Activated CD4-positive, alpha-beta T cell treated with anti-CD3 and anti-CD28 coated beads, Interleukin-2, amount 50 U/mL, for 4 hours (primary cell): ENCODE measurements at places on chromosomes 6 and 20.

GRCh38 chr20:24936526-24937407, 12.3 kb upstream of the CST7 start:
- DNase-seq: no peak

DNA sequence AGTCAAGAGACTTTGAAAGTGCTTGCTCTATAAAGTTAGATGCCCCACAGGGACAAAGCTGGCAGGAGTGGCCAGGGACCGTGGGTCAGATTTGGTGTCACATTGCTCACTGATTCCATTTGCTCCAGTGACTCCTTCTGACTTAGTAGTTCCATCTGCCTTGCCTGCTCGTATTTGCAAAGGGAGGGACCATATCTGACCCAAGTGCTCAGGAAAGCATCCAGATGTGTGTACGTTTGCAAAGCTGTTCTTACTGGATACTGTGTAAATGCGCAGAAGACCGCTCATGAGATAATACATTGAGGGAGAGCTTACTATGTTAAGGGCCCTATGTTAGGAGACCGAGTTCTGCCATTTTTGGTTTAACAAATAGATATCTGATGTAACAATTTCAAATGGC, 21.2 kb upstream of the CCN6 start:
- no peak for DNase-seq

- DNase-seq: no peak
Measured at GRCh38 chr6:100166956-100167355, 172.9 kb upstream of the MCHR2 start.

GRCh38 chr6:10389739-10390494, 25.0 kb downstream of the TFAP2A start:
- DNase-seq: no peak

DNA sequence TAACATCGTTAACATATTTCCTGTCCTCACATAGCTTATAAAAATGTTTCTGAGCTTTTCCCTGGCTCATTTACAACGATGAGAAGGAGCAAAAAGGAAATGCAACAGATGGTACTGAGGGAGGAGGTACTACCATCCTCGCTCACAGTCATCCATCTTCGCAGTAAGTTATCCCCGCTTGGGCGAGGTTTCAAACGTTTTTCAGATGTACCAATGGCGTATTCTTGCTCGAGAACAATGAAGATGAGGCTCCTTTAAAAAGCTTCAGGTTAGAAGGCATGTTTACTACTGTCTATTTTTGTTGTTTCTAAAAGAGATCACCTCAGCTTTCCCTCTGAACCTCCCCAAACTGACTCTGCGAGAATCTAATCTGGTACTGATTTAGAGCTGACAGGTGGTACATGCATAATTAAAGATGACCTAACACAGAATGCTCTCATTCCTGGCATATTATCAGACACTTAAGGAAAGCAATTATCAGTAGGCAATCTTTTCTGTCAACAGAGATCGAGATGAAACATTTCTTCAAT, 178.7 kb downstream of the GJA10 start:
- no peak for DNase-seq

DNA sequence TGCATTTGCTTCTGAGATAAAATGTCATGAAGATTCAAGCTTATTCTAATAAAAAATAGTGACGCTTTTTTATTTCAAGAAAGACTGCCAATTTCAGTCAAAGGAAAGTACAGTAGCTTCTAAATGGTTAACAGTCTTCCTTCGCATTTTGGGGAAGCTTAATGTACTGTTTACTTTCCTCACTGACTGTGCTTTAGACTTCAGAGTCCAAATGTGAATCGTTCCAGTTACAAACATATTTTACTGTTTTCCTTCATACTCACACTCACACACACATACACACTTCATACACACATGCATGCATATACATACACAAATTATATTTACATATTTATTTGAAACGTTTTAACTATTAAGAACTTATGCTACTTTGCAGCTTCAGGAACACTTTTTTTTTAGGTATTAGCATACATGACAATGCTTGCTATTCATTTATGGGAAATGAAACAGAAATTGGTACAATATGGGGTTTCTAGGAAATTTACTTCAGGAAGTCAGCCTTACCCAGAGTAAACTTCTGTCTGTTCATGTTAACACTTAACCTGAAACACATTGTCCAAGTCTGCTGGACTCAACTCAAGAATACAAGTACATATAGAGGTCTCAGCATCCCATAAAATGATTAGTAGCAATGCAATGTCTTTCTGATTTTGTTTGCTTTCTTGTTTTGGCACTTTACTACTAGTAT, 145.4 kb downstream of the RPS12 start:
- no peak for DNase-seq

- no peak for DNase-seq
Measured at GRCh38 chr6:168060521-168060931, 18.5 kb downstream of the FRMD1 start.

DNA sequence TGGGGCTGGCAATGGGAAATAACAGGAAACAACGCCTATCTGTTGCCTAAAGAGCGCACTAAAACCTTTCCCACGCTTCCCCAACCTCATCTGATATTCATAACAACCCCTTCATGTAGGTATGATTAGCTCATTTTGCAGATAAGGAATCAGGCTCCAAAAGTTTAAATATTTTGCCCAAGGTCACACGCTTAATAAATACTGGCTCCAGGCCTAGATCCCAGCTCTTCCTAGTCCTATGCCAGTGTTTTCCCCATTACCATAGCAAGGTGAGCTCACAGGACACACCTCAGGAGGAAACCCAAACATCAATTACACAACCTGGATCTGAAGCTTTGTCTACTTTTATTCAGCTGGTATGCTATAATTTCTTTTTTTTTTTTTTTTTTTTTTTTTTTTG, 19.6 kb downstream of the MBOAT1 start:
- DNase-seq: no peak

DNA sequence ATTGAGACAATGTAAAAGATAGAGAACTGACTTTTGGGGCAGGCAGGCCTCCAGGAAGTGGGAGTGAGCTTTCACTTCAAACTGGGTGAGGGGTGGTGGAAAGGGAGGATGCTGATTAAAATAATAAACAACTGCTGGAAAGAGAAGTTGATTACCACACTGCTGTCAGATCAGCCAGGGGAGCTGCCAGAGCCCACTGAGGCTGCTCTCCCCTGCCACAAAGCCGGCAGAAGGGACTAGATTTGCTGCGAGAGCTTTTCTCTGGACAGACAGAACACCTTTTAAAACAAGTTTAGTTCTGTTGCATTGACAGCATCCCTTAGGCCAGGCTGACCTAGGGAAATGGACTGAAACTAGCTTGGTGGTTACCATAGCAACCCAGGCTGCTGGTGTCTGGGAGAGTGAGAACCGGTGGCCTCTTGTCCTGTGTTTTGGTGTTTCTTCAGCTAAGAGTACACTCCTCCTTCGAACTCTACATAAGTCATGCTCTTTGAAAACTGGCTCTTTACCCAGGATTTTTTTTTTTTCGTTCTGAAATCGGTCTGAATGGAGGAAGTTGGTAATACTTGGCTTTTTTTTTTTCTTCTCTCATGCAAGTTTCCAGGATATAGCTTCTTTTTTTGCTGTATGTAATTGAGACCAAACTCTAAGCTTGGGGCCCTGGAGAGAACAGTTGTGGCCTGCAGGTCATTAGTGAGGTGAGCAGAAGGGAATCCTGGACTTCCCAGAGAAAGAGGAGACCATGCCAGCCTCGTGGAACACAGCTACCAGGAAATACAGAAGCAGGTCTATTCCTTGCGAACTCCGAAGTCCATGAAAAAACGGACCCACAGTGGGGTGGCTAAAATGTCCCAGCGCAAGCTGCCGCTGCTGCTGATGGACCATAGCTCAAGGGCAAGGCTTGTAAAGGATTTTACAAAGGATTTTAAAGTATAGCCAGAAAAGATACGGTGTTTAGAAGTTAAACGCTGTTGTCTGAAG, 374.4 kb downstream of the UTRN start:
- no peak for DNase-seq

GRCh38 chr6:123777563-123777962, 26.1 kb upstream of the NKAIN2 start:
- no peak for DNase-seq

DNA sequence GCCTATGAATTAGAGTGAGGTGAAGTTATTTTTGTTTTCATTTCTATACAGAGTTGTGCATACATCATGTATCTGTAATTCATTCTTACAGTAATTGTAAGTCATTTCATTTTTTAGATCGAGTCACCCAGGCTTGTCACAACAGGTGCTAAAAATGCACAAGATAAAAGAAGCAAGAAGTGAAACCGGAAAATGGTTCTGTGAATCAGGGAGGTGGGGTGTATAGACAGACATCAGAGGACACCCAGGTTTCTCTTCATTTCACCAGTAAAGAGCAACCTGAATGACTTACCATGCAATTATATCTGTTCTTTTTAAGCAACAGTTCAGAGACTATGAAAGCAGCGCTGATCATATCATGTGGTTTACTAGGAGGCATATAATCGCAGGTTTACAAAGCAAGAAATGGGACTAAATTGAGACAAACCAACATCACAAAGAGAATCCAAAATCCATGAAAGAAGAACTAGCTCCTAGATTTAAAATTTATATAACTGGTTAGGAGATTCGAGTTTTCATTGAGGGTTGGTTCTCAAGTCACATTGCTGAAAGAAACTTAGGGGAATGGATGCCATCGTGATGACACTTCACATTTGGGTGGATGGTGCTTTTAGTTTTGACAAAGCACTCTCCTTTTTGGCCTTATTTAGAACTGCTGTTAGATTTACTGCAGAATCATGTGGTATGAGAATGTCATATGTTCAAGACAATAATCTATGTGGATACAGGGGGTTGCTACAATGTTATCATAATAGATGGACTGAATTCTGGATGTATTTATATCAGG, 27.9 kb upstream of the TBC1D7 start:
- no peak for DNase-seq

DNA sequence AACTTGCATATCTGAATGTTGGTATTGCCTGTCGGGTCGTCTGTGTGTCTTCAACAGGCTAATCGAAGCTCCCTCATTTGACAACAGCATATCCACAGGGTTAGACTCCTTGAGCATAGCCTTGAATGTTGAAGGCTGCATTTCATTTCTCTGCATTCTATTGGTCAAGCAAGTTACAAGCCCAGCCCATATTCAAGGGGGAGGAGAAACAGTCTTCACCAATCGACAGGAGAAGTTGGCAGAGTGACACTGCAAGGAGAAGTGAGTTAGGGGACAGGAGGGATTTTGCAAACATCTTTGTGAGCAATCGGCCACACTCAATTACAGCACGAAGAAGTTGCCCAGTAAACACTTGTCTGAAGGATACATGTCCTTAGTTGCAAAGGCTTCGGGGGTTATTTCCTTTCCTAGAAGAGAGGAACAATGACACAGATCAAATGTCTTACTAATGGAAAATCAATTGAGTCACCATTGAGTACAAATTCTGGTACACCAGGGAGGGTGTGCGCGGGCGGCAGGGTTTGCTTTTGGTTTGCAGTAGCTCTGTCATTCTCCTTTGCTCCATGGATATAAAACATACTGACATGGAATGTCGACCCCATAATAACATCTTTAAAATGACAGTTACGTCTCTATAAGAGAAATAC, 60.6 kb upstream of the NT5E start:
- no peak for DNase-seq

- peak; percentile 7 for DNase-seq
Measured at GRCh38 chr20:46361381-46361780, 45.0 kb downstream of the ELMO2 start.

GRCh38 chr6:11231564-11232192, 790 bp downstream of the NEDD9 start:
- DNase-seq: no peak

DNA sequence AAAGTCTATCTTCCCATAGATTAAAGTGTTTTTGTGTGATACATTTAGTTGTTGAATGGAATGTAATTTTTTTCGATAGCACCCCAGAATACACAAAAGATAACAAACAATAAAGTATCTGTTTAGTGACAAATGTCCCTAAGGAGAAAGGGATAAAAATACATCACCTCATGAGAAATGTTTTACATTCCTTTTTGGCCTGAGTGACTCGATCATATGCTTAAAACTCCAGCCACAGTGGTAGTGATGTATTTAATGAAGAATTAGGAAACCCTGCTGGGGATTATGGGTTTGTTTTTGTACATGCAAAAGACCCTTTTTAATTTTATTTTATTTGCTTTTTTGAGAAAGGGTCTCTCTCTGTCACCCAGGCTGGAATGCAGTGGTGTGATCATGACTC, 4.3 kb upstream of the SGK1 start:
- no peak for DNase-seq

GRCh38 chr20:31475472-31476293, 595 bp downstream of the REM1 start:
- no peak for DNase-seq

- no peak for DNase-seq
Measured at GRCh38 chr6:90347411-90347851, 50.8 kb upstream of the BACH2 start.

- DNase-seq: no peak
Measured at GRCh38 chr6:20827798-20828197, 293.5 kb downstream of the CDKAL1 start.

- DNase-seq: no peak
Measured at GRCh38 chr20:48375804-48376203, 452.0 kb downstream of the PREX1 start.

- DNase-seq: no peak
Measured at GRCh38 chr6:79710127-79710526, 79.0 kb downstream of the SH3BGRL2 start.

GRCh38 chr6:133623065-133623464, 265.8 kb upstream of the TCF21 start:
- DNase-seq: no peak

DNA sequence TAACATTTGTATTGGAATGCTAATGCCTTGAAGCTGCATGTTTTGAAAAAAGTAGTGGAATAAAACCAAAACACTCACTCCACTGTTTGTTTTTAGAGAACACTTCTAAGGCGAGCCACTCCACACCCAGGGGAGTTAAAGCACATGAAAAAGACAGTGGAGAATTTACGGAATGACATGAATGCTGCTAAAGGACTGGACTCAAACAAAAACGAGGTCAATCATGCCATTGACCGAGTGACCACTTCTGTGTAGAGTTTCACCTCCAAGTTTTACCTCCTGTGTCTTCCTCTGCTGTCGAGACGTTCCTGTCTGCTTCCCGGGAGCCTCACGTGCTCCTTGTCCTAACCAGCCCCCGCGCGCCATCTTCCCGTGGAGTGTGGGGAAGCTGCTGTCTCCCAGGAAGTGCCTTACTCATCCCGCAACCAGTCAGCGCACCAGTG, 127.8 kb downstream of the LRRC1 start:
- DNase-seq: no peak
